ENCODE measurements at places on chromosomes 2 and 18.

DNA sequence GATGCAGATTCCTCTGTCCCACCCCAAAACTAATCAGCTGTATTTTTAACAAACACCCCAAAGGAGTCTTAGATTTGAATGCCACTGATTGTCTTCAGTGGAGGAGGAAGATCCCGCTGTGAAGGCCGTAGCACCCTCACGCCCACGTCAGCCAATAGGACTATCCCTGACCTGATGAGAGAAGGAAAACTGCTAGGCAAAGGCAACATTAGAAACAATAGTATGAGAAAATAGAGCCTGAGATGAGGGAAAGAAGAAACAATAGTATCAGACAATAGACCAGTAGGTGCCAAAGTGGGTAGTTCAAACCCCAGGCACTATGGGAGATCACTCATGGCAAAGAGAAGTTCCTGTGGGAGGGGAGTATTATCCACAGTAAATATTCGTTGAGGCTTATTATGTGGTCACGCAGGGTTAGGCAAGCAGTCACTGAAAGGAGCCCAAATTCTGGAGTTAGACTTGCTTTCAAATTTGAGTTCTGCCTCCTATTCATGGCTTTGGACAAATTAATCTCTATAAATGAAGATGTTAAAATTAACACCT lies 2.8 kb downstream of the PCBP1 start:
- no peak for DNase-seq

DNA sequence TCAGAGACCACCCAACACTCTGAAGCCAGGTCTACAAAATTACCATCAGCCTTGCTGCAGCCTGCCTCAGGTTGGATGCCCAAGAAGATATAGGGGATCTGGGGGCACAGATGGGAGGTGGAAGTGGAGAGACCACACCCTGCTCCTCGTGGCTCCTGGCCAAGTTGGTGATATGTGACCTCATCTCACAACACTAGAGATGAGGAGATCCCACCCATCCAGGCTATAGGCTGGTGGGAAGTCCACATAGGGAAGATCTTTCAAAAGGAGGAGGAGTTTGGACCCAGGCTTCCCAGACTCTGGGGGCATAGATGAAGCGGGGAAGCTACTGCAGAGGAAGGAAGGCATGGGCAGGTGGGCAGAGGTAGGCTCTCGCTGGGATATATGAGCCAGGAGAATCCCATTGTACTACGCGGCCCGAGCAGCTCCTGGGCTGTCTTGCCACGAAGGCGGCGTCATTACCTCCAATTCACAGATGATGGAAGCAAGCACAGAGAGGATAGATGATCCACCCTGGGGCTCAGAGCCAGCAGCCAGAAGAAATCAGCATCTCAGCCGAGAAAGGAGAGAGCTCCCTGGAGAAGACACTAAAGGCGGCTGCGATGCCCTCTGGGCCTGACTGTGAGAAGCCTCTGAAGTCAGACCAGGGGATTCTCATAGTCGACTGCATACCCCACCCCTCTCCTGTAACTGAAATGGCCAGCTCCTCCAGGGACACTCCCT lies 96.0 kb downstream of the RHOB start:
- no peak for DNase-seq

GRCh38 chr2:230931556-230932231 lies 6.7 kb upstream of the GPR55 start:
- no peak for DNase-seq

DNA sequence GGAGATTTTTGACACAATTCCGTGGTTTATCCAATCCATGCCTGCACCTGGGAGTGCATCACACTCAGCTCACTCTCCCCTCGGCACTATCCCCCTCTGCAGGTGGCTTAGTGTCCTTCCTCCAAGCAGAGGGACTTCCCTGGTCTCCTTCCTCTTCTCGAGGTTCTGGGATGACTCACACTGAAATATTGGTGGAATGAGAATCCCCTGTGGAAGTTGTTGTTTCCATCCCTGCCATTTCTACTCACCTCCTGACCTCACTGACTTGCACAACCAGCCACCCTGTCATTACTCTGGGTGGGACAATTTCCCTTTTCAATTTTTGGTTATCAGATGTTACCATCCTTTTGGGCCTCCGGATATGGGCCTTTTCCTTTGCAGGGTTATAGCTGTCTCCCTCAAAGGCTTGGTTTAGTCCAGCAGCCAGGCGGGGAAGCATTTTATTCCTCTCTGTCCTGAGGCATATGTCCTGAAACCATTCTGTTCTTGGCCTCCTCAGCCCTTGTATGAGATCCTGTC lies 59.9 kb downstream of the PTPRM start:
- DNase-seq: peak; percentile 68

DNA sequence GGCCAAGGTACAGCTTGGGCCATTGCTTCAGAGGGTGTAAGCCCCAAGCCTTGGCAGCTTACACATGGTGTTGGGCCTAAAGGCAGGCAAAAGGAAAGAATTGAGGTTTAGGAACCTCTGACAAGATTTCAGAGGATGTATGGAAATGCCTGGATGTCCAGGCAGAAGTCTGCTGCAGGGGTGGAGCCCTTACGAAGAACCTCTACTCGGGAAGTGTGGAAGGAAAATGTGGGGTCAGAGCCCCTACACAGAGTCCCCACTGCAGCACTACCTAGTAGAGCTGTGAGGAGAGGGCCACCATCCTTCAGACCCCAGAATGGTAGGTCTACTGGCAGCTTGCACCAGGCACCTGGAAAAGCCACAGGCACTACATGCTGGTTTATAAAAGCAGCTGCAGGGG lies 124.2 kb downstream of the RPIA start:
- no peak for DNase-seq

DNA sequence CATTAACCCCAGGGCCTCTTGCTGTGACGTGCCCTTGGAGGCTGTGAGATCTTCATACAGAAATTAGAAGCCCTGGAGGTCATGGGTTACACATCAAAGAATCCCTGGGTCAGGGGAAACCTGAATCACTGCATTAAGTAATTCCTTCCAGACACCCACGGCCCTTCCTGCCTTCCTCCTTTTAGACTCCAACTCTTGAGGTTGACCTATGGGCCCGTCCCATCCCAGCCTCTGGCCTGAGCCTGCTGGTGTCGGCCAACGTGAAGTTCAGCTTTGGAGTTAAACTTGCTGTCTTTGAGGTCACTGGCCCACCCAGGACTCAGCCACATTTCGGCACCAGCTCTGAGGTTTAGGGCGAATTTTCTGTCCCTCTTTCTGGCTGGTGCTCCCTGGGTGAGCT lies 198.3 kb downstream of the ACKR3 start:
- no peak for DNase-seq

DNA sequence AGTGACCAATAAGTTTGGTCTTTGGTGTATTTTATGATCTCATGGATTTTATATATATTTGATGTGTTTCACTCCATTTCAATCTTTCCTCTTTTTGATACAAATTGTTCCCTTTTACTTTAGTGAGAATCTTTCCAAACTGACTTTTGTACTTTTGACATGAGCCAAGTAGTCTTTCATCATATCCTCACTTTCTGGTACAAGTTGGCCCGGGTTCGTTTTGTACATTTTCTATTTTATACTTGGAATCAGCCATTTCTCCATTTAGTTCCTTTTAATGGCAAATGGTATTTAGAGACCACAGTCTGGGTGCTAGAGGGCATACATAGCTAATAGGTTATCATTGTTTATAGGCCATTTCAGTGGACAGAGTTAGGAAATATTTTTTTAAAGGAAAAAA lies 147.9 kb upstream of the MYO3B start:
- DNase-seq: no peak

DNA sequence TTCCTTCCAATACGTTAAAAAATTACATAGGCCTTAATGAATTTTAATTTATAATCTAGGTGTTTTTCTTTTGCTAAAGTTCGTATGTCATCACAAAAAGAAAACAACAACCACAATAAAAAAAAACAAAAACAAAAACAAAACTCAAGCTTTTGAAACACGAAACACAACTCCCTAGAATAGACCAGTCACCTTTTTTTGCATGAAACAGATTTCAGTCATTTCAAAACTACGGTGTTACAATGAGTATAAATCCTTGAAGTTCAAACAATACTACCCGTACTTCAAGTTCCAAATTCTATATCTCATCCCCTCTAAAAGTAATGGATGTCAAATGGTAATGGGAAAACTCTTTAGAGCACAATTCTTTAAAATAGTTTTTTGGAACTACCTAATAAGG lies 142.4 kb downstream of the CDH2 start:
- no peak for DNase-seq

- DNase-seq: peak; percentile 19
Measured at GRCh38 chr2:190277234-190278112, 42.2 kb downstream of the HIBCH start.

DNA sequence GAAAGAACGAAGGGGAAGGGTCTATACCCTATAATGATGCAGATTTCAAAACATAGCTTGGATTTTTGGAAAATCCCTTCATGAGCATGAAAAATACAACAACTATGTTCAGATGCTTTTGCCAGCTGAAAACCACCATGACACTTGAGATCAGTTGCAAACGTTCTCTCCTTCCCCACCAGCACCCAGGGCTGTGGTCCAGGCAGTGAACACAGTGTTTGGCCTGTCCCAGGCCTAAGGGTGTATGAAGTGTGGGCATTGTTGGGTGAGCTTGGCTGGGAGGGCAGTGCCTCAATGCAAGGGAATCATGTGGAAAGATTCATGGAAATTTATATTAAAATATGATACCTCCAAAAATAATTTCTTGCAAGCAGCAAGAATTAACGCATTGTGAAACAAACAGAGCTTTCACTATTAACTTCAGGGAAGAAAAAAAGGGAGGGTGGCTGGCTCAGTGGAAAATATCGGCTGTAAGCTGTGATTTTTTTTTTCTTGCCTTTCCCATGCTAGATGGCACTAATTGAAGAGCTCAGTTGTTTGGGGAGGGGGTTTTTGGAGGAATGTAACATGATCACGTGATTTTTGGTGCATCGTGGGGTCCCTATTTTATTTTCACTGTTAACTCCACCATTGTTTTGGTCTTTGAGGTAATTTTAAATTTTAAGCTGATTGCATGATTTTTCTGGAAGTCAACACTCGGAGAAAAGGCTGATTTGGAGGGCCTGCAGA lies 52.0 kb downstream of the CDC42EP3 start:
- no peak for DNase-seq

- peak; percentile 36 for DNase-seq
Measured at GRCh38 chr18:8367217-8367988, 241.8 kb upstream of the RAB12 start.

- DNase-seq: no peak
Measured at GRCh38 chr2:9205486-9205885, 1.1 kb upstream of the ASAP2 start.

DNA sequence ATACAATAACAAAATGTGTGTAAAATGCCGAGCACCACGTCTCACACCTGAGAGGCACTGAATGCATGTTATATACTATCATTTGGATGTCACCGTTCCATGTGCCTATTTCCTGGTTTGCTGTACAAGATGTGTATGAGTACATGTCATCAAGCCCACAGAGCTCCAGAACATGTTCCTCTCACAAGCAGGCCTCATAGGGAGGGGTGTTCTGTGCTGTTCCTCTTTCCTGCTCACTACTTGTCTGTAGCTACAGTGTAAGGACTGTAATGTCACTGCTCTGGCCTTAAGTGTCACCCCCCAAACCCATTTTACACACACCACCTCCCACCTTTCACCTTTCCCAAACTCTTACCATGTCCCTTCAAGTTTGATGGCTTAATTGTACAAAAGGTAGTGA lies 1.8 kb downstream of the AFF3 start:
- DNase-seq: no peak

- DNase-seq: peak; percentile 72
Measured at GRCh38 chr2:120779781-120780283, 44.2 kb downstream of the GLI2 start.

GRCh38 chr2:215985257-215985656 lies 28.1 kb downstream of the MREG start:
- DNase-seq: no peak

- DNase-seq: no peak
Measured at GRCh38 chr18:28794459-28795245, 617.7 kb upstream of the CDH2 start.

DNA sequence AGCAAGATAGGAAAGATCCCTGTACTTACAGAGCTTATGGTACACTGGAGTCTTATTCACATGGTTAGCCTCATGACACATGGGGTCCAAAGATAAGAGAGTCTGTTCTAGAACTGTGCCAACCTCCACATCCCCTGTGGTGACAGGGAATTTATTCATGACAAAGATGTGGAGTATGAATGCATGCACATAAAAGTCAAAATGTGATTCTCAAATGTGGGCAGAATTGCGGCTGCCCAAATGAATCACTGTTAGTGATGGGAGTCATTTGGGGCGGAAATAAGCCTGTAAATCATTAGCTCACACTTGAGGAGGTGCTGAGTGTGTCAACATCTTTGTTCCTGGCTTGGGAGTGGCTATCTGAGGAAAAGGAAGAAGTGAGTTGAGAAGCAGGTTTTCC lies 560.6 kb downstream of the SLC4A3 start:
- no peak for DNase-seq
